Occipital lobe (tissue), 3 donors: ENCODE measurements at places on chromosomes 2 and 18. TPM values are rescaled to one million over a fixed set of nuclear protein-coding genes. Genes with fewer than 3 reads are reported as not detected.

GRCh38 chr2:44444881-44445280 is 83.1 kb downstream of the CAMKMT start:
- no peak for DNase-seq

DNA sequence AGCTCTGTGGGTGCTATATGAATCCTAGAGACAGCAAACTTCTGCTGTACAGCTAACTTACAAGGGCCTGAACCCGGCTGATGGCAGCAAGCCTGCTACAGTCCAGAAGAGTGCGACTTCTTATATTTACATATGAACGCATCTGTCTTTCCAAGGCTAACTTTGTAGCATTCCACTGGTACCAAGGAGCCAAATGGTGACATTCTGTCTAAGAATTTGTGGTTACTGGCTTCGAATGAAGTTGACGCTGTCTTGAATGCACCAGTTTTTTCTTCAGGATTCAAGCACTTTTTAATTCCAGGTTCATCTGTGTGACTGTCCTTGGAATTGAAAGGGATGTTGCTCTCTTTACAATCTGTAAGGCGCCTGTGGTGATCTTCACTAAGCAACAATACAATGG is 42.4 kb downstream of the THUMPD2 start:
- DNase-seq = no peak

GRCh38 chr2:218883491-218884490 is 3.1 kb downstream of the WNT10A start:
- no peak for DNase-seq

- no peak for DNase-seq
Measured at GRCh38 chr18:79420033-79420745, 24.5 kb downstream of the NFATC1 start.

DNA sequence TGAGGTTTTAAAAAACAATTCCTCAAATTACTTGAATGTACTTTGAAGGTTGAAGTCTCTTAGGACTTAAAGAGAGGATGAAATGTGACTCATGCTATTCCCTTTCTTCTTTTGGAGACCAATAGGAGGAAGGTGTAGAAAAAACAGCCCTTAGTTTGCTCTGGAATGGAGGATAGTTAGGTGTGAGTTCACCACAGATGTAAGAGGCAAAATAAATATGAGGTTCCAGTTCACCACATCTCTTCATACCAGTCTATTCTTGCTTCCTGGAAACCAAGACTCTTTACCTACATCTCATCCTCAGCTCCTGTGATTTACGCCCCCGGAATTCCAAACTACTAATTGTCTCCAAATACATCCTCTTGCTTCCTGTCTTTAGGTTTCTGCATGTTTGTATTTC is 77.5 kb upstream of the TTC21B start:
- DNase-seq = no peak

Gene GALNT13
- 28.4 TPM for total RNA-seq

Gene DUSP11
- total RNA-seq = 32.3 TPM

DNA sequence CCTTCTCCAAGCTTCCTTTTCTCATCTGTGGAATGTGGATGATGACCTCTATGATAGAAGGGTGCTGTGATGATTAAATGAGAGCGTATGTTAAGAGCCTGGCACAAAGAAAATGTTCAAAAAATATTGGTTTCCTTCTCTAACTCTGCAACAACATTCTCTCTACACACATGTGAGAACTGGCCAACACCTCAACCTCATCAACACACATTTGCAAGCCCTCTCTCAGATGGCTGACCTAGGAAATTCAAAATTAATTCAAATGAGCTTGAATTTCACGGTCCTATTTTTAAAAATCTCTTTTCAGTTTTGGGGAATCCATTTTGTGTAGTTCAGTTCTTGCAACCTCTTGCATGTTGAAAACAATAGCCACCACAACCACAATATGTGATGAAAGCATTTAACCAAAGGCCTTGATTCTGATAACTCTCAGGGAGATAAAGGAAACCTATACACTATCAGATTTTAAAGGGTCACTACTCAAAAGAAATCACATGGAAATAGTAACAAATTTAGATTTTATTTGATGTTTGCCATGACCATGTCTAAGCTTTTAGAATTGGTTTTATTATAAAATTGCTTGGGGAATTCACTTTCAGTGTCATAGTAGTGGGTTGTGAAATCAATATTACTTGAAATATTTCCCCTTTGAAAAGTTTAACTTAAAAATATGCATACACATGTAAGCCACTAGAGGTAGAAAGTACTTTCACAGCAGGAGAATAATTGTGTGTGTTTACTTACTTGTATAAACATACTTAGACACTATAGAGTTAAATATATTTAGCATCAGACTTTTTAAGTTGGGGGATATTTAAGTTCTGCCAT is 16.6 kb upstream of the NABP1 start:
- no peak for DNase-seq

GRCh38 chr2:197707316-197708213 is 2.4 kb downstream of the MARS2 start:
- no peak for DNase-seq

Gene TRIM43
- total RNA-seq = not detected

DNA sequence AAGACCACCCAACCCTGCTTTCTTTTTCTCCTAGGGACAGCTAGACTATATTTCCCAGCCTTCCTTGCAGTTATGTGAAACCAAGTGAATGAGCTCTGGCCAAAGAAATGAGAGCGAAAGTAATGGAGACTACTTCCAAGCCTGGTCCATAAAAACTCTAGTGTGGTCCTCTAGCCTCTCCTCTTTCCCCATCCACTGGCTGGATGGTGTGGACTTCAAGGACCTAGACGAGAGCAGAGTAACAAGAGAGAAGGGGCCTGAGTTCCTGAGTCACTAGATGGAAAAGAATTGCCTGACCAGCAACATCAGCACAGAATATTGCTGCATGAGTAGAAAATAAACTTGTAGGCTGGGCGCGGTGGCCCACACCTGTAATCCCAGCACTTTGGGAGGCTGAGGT is 2.9 kb upstream of the TMSB10 start:
- no peak for DNase-seq

DNA sequence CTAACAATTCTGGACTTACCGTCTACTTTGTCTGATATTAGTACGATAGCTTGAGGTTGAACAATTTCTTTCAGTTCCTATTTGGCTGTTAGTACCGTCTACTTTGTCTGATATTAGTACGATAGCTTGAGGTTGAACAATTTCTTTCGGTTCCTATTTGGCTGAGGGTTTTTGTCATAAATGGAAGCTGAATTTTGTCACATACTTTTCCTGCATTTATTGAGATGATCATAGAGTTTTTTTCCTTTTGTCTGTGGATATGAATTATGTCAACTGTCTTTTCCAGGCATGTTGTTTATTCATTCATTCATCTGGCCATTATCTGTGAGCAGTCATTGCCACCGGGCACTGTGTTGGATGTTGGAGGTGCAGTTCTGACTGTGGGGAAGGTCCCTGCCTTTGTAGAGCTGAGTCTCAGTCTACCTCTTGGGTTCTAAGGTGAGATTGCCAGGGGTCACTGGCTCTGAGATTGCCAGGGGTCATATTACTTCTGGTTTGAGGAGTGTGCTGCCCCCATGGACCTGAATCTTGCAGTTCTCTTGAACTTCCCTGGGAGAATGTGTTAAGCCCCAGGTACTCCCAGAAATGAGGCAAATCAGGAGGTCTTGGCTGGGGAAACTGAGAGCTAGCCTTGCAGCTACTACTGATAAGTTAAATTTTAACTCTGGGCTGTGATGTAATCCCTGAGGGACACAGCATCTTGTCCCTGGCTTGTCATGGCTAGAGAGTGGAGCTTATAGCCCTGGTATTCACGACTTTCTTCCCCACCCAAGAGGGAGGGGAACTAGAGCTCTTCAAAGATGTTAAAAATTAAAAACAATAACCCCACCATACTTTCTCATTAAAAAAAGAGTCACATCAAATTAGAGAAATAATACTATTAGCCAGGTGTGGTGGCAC is 89.1 kb upstream of the MBOAT2 start:
- no peak for DNase-seq

- DNase-seq = no peak
Measured at GRCh38 chr2:126891681-126892500, 6.8 kb upstream of the TEX51 start.

GRCh38 chr18:39805218-39805617 is 2149.8 kb upstream of the PIK3C3 start:
- DNase-seq = no peak

DNA sequence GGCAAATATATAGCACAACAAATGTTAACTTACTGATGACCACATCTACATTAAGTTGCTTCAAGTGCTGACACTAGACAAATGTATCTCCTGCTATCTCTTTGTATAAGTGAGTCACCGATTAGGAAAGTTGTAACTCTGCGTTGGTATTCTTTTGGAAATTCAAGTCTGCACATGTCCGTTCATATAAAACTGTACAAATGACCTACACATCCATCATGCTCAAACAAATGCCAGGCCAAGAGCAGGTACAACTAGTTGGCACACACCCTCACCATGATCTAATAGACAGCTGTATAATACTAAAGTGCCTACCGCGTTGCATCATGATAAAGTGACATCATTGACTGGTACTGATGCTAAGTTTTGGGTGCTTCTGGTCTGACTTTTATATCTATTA is 141.1 kb downstream of the RBMS1 start:
- no peak for DNase-seq

Gene FAM237A
- total RNA-seq = not detected

Gene EPB41L3
- total RNA-seq = 72.7 TPM

- DNase-seq = no peak
Measured at GRCh38 chr2:222989431-222989830, 62.6 kb upstream of the KCNE4 start.

Gene TUBA4B
- not detected for total RNA-seq

Gene NT5C1B
- total RNA-seq = not detected

Gene TNS1
- total RNA-seq = 3.1 TPM

Gene NAT8
- total RNA-seq = not detected

DNA sequence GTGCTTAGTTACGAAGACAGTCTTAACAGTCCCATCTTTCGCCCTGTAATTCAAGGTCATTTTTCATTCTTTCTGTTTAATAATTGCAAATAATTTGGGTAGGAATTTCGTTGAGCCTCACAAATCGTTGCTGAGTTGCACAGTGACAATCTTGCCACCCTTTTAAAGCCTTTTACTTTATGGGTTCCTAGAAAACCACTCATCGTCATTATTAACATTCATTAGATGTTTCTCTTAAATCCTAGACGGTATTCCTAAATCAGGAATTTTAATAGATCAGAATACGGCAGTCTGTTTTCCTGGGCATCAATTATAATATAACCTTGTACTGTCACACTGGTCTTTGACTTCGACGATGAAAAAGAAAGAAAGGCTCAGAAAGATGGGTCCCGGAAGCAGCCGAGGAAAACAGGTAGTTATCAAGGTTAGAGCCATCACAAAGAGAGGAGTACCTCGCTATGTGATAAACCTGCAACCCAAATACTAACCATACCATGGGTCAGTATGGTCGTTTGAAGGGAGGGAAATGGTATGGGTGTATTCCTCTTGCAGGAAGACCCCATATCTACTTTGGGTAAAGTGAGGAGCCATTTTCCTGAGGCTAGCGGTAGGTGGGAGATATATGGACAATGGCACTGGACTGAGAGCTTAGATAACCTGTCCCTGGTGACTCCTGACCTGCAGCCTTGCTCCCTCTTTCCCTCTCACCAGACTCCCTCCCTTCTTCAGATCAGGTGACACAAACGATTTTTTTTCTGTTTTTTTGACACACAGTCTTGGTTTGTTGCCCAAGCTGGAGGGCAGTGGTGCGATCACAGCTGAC is 981 bp upstream of the SF3B1 start:
- DNase-seq = no peak

DNA sequence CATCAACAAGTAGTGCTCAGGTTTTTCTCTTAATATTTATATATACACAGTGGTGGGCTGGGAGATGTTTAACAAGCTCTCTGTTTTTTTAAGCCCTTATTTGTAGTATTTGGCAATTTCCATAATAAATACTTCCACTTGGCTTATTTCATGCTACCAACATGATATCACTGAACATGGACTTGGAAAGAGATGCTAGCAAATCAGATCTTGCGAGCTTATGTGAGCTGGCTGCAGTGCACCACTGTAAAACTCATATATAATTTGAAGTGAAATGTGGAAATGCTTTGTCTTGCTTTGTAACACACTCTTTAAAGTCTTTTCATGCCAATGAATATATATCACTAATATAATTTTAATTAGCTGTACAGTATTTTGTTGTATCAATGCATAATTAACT is 155.7 kb downstream of the ALK start:
- no peak for DNase-seq

- no peak for DNase-seq
Measured at GRCh38 chr18:40375837-40376236, 1579.2 kb upstream of the PIK3C3 start.

DNA sequence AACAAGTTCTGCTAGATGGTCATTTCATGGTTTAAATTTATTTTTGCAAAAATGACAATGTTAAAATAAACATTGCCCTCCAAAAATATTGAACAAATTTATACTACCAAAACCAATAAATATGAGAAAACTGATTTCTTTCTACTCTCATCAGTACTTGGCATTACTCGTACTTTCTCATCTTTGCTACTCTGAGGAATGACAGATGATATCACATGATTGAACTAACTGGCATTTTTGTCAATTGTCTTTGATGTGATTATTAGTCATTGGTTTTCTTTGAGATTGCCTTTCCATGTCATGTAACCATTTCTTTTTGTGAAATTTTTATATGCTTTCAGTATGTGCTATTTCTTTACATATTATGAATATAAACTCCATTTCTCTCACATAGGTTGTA is 167.0 kb upstream of the ITGA4 start:
- no peak for DNase-seq

Gene KLF11
- 14.0 TPM for total RNA-seq

Gene MRO
- 0.94 TPM for total RNA-seq

GRCh38 chr2:64327510-64328414 is 126.2 kb upstream of the LGALSL start:
- peak; percentile 41 for DNase-seq

Gene CLEC4F
- total RNA-seq = not detected

Gene SLC4A5
- 2.2 TPM for total RNA-seq
